ENCODE measurements at places on chromosomes 2 and 18.

- DNase-seq: no peak
These were observed 4.3 kb downstream of the COLEC11 start for GRCh38 chr2:3598912-3599854.

DNA sequence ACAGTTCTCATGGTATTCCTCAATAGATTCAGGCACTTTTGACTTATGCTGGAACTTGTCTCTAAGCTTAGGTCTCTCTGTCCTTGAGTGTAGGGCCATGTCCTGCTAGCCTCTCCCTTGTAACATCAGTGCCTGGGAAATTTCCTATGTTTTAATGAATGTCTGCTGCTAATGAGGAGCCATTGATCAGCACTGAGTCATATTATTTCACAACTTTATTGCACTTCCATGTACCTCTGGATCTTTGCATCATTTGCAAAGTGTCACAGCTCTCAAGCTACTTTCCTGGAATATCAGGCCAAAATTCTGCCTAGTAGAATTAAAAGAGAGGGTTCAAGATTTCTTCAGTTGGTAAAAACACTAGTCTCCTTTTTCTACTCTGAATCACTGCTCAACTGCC lies 102.5 kb downstream of the GAREM1 start:
- DNase-seq: no peak

DNA sequence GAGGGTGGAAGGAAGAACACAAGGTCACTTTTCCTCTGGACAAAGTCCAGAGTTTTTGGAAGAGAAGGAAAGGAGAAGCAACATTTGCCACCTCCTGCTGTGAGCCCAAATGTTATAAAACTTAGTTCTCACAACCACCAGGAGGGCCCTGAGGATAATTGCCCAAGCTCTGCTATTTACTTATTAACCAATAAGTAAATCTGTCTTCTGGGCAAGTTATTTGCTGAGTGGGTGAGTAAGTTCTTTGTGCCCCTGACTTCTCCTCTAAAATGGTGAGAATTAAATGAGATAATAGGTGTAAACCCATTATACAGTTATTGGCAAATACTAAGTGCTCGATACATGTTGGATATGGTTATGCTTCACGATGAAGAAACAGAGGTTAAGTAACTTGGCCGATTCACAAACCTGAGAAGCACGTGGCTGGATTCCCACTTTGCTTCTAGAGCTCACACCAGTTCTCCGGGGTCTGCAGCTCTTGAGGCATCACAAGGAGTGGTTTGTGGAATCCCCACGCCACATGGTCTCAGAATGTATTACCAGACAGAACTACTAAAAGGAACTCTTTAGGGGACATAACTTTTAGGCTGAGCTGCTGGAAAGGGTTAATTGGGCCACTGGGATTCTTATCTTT lies 164.1 kb downstream of the MYCN start:
- DNase-seq: no peak

- DNase-seq: no peak
These were observed 130.1 kb downstream of the GCA start for GRCh38 chr2:162473986-162474385.

DNA sequence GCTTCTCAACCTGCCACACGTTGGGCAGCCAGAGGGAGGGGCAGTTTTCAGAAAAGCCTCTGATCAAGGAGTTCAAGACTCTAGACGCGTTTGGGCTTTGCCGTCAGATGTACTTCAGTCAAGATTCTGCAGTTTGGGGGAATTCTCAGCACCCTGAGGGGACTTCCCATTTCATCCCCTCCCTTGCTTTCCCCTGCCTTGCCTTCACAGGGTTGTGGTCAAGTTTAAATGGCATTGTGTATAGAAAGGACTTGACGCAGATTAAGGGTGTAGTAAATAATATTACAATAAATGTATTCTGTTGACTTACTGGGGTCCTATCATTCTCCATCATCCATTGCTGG lies 198.3 kb upstream of the NABP1 start:
- no peak for DNase-seq

DNA sequence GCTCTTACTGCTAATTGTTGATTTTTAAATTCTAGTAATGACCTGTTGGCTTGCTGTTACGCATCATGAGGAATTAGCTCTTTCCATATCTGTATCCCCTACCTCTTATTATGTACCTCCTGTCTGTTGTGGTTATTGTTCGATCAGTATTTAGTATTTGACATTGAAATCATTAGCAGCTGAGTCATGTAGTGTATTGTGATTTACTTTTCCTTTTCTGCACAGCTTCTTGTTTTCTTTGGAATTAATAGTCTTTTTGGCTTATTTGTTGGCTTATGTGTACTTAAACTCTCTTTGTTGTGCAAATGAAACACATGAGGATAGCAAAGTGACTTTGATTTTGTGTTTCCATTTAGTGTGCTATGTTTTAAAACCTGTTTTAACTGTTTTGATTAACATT lies 4.3 kb downstream of the EPB41L5 start:
- no peak for DNase-seq

DNA sequence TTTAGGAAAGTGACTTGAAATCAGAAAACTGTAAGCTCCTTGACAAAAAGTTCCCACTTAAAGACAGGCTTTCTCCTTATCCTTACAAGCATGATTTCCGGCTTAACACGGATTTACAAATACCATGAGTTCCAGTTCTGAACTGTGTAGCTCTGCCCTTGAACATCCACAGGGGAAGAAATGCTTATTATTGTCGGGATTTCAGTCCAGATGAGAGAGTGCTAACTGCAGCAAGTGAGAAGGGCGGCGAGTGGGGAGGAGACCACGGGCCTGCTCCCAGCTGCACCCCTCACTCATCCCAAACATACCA lies 73.1 kb downstream of the LRRC30 start:
- DNase-seq: no peak

GRCh38 chr2:42359304-42359964 lies 1.6 kb downstream of the COX7A2L start:
- no peak for DNase-seq

Data from pons (tissue), 1 donor.